ENCODE measurements at places on chromosomes 4 and X.

DNA sequence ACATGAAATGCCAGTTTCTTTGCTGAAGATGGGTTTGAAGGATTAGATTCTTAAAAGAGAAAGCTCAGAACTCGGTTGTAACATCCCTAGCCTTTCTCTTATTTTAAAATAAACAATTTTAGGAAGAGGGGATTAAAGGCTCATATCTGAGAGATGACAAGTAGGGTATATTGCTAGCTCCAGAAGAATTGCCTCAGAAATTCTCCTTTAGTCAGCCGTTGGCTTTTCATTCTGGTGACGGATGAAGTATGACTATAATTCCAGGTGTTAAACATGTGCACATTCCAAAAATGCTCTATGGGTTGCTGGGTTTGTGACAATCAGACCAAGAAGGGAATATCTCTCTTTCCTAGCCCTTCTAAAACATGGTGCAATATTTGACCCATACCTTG is 17.8 kb downstream of the DKK2 start:
- no peak for DNase-seq

DNA sequence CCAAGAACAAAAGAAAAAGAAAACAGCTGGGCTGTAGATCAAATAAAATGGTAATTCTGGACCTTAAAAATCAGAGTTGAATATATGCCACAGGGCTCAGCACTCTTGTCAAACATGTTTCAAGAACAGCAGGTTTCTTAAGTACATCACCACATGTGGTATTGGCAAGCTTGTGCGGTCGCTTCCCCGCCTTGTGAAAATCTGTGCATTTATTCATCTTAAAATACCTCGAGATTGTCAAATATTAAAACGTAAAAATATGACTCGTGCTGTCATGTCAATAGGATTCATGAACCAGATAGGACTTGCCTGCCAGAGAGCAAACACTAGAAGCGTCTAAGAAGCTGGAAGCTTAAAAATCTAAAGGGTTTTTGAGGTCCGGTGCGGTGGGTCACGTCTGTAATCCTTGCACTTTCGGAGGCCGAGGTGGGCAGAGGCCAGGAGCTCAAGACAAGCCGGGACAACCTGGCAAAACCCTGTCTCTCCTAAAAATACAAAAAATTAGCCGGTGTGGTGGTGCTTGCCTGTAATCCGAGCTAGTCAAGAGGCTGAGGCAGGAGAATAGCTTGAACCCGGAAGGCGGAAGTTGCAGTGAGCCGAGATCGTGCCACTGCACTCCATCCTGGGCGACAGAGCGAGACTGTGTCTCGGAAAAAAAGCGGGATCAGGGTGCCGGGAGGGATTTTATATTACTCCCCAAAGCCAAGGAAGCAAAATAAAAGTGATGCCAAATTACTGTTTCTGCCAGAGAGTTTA is 40.2 kb upstream of the TMEM154 start:
- DNase-seq, result no peak

DNA sequence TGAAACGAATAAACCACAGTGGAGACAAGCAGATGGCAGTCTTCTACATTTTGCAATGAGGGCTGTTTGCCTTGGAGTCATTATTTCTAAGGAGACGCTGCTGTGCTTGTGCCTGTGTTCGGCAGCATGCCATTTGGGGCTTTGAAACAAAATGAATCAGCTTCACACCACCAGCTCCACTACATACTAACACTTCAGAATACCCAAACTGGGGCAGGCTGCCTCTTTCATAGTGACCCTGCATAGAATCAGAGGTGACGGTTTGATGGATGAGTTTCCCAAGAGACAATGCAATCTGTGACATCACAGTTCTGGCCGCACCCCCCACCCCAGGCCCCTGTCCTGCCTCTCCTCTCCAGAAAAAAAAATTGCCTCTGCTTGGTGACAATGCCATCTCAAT is 57.1 kb upstream of the MID1 start:
- no peak for DNase-seq

- no peak for DNase-seq
Observed at GRCh38 chr4:152536545-152537182, 772 bp upstream of the FBXW7 start.

DNA sequence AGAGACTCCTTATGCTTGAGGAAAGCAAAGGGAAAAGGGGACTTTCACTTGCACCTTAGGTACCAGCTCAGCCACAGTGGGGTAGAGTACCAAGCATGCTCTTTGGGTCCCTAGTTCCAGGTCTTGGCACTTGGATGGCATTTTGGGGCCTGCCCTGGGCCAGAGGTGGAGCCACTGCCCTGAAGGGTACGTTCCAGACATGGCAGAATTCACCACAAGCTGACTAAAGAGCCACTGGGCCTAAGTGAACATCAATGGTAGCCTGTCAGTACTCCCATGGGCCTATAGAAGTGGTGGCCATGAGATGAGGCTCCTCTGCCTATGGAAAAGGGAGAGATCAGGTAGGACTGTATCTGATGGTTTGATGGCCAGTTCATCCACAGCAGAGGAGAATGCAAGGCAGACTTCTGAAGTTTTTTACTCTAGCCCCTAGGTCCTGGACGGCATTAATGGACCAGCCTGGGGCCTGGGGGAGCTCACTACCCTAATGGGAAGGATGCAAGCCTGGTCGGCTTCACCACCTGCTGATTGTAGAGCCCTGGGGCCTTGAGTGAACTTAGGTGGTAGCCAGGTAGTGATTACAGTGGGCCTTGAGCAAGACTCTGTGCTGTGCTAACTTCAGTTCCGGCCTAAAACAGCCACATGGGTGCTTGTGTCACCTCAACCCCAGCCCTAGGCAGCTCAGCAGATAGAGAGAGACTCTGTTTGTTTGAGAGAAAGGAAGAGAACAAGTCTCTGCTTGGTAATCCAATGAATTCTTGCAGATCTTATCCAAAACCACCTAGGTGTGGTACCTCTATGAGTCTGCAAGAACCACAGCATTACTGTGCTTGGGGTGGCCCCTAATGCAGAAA is 19.8 kb upstream of the HSFX4 start:
- DNase-seq, result no peak

GRCh38 chr4:101005659-101006058 is 341.7 kb downstream of the PPP3CA start:
- DNase-seq, result no peak

GRCh38 chr4:44996276-44996845 is 270.0 kb upstream of the GNPDA2 start:
- no peak for DNase-seq

DNA sequence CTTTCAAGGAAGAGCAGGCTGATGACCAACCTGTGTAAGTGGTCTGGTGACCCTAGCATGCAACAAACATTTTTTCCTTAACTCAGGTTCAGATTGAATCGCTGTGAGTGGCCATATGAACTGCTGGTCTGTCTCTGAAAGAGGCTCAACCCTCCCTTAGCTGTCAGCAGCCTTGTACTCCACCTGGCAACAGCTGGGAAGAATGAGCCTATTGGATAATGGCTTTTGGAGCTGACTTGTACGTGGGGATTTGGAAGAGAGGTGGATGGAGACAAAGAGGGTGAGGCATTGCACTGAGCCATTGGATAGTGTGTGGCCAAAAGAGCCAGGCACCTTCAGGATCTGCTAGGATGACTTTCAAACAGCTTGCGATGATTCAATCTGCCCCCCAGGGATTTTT is 35.7 kb upstream of the BMP15 start:
- DNase-seq, result no peak

GRCh38 chr4:3364199-3364598 is 71.4 kb downstream of the RGS12 start:
- no peak for DNase-seq

Data from amniotic stem cell (primary cell).